ENCODE measurements at places on chromosomes 4 and X.

DNA sequence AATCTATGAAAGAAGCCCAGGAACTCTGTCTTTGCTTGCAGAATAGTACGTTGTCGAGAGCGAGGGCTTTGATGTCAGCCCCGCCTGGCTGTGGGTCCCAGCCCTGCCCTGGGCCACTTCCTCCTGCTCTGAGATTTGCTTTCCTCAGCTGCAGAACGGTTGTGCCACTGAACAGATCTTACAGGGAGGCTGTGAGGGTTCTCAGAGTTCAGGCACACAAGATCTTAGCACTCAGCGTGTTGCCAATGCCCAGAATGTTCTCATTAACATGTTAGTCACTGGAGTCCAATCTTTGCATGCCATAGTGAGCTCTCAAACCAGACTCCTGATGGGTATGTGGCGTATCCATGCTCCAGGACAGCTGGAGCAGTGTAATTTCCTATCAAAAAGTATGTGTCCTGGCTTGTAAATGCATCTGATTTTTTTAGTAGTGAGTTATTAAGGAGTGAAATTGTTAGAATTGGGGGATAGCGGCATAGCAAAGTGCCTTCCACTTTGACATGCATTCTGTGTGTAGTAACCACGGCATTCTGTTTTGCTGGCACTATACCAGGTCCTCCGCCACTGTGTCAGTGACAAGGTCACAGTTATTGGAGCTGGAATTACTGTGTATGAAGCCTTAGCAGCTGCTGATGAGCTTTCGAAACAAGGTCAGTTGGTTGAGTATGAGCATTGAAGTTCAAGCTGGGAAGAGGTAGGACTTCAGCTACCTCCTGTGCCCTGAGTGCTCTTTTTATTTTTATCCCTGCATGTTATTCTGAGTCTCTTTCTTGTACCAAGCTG is 31.6 kb downstream of the TKTL1 start:
- peak; percentile 45 for DNase-seq

GRCh38 chr4:95084584-95084983 is 326.8 kb downstream of the BMPR1B start:
- no peak for DNase-seq

- DNase-seq: peak; percentile 40
Measured at GRCh38 chrX:118698516-118699170, 28.8 kb upstream of the IL13RA1 start.

DNA sequence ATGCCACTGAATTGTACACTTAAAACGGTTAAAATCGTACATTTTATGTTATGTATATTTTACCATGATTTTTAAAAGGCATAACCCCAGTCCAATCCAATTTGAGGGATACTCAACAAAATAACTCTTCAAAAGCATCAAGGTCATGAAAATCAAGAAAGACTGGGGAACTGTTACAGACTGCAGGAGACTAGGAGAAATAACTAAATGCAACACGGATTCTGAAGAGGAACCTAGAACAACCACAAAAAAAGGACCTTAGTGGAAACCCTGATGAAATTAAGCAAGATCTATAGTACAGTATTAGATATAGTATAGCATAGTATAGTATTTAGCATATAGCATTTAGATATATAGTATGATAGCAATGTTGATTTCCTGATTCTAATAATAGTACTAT is 26.8 kb downstream of the SH3KBP1 start:
- DNase-seq: no peak

DNA sequence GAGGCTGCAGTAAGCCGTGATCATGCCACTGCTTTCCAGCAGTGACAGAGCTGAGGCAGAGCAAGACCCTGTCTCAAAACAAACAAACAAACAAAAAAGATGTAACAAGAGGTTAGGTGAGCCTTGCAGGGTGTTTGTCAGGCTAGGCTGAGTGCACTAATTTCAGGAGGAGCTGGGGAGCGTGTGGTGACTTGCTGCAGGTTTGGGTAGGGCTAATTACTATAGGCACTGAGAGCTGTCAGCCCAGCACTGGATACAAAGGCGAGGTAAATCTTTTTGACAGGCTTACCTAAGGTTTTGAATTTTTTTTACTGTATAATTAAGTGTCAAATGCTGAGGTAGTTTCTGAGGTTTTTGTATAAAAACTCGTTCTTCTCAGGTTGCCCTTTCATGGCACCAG is 29.8 kb upstream of the SH3D19 start:
- no peak for DNase-seq

GRCh38 chr4:100042235-100042634 is 92.2 kb upstream of the H2AZ1 start:
- DNase-seq: no peak

GRCh38 chr4:122661176-122662160 is 40.6 kb upstream of the IL21 start:
- DNase-seq: no peak

GRCh38 chr4:10046471-10046870 is 25.2 kb upstream of the SLC2A9 start:
- no peak for DNase-seq

DNA sequence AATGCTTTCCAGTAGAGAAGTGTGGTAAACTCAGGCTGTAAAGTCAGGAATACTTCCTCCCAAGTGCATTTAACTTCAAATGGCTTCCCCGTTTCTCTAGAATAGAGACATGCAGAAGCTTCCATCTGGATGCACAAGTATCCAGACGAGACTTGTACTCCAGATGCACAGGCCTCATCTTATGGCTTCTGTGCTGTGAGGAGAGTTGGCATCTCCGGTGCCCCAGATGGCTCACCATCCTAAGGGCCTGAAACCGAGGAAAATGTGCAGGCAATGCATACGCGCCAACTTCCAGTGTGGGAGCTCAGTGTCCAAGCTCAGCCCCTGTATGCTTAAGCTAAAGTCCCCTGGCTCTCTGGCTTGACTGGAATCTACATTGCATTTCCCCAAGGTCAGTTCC is 184.0 kb upstream of the TBL1X start:
- no peak for DNase-seq

GRCh38 chr4:99459546-99460042 is 24.5 kb upstream of the ADH7 start:
- DNase-seq: no peak

DNA sequence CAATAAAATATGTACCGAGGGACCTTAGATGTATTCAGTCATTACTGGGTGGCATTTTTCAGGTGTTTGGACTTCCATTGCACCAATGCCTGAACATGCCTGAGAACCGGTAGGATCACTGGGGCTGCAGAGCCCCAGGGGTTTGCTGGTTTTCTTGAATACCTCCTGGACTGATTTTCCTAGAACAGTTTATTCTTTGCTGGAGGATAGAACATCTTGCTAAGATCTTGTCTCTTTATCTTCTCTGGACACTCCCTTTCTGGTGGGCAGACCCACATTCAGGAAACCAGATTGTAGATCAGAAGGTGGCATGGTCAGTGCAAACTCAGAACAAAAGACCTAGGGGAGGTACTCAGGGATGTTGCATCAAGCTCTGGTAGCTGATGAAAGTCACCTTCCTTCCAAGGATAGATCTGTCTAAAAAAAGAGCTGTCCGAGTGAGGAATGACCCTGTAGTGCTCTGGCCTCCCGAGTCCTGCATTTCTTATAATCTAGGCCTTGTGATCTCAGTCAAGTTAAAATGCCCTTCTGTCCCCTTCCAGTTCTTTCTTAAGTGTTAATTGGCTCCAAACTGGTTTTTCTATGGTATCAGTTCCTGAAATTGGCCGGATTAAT is 84.8 kb downstream of the CLDN34 start:
- DNase-seq: no peak

GRCh38 chrX:45196701-45197100 is 4.0 kb downstream of the DIPK2B start:
- DNase-seq: no peak

GRCh38 chrX:139930401-139930800 is 2.5 kb downstream of the ATP11C start:
- DNase-seq: no peak

DNA sequence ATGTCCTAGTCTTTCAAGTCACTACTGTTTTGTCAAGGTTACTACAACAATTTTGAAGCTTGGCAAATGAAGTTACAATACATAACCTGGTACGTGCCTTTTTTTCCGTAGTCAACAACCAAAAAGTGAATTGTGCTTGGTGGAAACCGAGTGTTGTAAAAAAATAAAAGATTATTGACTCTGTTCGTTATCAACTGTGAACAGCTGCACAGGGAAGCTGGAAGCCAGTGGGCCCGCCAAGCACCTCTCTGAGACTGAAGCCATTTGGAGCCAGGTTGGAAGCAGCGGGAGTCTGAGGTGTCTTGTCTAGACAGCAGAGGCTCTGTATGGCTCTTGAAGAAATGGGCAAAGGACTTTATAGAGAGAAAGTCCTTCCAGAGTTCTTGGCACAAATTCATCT is 119.0 kb downstream of the GALNTL6 start:
- DNase-seq: no peak

DNA sequence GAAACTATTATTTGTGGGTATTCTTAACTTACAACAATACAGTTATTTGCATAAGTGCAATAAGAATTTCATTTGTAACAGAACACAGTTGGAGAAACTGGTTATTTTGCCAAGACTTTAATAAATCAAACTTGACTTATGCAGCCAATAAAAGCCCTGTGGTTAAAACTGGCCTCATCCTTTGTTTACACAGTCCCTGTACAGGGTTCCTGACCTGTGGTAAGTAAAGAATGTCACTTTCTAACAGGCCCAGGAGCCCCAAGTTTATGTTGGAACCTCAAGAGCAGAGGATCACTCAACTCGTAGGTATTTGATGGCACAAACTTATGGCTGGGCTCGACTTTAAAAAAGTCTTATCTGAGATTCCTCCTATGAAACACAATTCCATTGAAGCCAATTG is 88.6 kb upstream of the PTCHD1 start:
- DNase-seq: no peak

DNA sequence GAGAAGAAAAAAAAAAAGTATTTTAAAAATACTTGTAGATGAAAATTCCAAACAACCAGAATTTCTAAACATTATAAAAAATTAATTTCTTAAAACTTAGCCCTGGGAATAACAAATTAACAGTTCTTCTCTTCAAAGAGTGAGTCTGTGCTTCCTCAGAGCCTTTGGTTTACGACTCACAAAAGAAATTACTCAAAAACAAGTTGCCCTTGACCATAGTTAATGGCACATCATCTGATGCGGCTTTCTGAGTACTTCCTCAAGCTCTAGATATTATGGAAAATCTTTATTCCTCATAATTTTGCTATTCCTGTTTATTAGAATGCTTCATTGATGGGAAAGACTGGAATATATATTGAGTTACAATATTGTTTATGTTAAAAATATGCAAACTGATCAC is 23.7 kb downstream of the TAPT1 start:
- DNase-seq: no peak
